ENCODE measurements at places on chromosomes 7 and 10. TPM values are rescaled to one million over a fixed set of nuclear protein-coding genes. Genes with fewer than 3 reads are reported as not detected.

Gene ANTXRL
- total RNA-seq: not detected

Gene CYP2C18
- total RNA-seq: 53.5 TPM

Gene TRIL
- 1.4 TPM for total RNA-seq

Gene SMO
- total RNA-seq: 10.7 TPM

Gene TMEM273
- 0.76 TPM for total RNA-seq

Gene TYW1B
- total RNA-seq: 2.0 TPM

Gene CDK14
- 3.6 TPM for total RNA-seq

Gene ASB15
- total RNA-seq: not detected

Gene MYPN
- not detected for total RNA-seq

Gene SCART1
- 0.34 TPM for total RNA-seq

Gene GNAT3
- total RNA-seq: not detected

Gene FRAT1
- total RNA-seq: 6.1 TPM

Gene UNC5B
- total RNA-seq: 18.9 TPM

Gene GGCT
- 42.3 TPM for total RNA-seq

Gene TACR2
- total RNA-seq: 0.72 TPM

Gene MMS19
- total RNA-seq: 69.0 TPM

Gene NUP205
- 42.7 TPM for total RNA-seq

Gene EEPD1
- 2.3 TPM for total RNA-seq

Gene DYDC2
- not detected for total RNA-seq

Gene KCP
- total RNA-seq: 0.47 TPM
